Activated T-cell treated with anti-CD3 and anti-CD28 coated beads, Interleukin-2, amount 50 U/mL, for 1 hour (primary cell): ENCODE measurements at places on chromosomes 13 and 19.

DNA sequence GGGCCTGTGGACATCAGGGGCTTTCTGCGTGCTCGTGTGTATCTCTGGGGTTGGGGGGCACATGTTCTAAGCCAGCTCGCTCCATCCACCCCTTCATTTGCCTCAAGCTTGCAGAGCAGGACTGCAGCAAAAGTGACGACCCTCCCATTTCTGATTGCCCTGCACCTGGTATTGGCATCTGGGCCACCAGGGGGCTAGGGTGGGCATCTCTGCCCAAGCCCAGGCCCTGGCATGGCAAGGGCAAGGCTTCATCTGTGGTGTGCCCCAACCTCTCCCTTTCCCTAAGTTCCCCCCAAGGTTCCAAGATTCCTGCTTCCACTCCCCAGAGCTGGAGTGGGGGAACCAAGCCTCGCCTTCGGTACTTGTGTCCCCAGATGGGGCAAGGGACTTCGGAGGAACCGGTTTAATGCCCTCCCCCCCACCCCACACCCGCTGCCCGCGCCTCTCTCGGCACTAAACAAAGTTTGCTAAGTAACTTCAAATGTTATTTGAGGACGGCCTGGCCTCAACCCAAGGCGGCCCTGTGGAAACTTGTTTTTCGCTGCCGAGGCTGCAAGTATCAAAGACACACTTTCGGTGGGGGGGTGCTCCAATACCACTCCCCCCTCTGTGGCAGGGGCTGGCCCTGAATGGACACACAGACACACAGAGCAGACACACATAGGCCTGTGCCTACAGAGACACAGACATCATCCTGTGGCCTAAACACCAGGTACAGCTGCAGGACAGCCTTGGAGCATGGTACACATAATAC lies 12.2 kb downstream of the NFIX start:
- no peak for DNase-seq

GRCh38 chr19:46722421-46723022 lies 5.6 kb upstream of the PRKD2 start:
- DNase-seq = no peak

GRCh38 chr13:98838776-98839175 lies 86.3 kb upstream of the SLC15A1 start:
- no peak for DNase-seq

DNA sequence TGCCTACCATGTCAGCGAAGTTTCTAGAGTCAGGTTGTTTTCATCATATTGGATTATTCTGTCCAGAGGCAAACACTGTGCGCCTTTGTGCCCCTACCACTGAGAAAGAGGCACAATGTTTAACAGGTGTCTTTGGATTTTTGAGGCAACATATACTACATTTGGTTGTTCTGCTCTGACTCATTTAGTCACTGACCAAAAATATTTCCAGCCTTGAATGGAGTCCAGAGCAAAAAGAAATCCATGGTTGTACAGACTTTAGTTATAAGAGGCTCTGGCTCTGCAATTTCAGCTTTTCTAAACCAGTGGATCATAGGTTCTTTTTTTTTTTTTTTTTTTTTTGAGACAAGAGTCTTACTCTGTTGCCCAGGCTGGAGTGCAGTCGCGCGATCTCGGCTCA lies 35.7 kb downstream of the LACC1 start:
- no peak for DNase-seq

- DNase-seq = no peak
Observed at GRCh38 chr19:16896146-16897028, 7.6 kb downstream of the F2RL3 start.

DNA sequence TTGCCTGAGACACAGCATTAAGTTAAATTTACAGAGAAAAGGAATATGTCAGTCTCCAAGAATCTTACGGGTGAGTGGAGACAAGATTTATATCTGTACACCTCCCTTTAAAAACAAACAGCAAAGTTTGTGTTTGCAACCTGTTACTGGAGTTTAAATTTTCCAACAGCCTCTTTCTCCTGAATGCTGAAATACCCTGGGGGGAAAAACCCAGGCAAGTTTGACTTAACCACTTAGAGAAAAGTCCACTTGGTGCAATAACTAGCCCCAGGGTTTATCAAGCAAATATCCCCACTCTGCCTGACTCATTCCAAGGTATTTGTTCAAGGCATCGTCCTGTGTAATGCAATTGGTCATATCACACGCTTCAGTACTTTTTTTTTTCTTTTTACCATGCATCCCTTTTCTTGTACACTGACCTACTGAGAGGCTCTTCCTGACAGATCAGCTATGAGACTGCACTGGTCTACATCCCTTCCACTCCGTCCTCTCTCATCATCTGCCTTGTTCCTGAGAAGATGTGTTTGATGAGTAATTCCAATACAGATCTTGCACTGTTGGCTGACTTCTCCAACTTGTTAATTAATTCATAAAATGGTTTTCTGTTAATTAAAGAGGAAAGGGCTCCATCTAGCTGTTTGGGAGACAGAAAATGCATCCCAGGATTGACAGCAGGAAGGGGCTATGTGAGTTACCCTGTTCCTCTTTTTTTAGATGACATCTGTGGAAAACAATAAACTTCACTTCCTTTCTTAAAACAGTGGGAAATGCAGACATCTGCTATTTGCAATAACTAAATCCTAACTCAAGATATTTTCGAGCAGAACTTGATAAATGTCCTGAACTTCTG lies 212.5 kb upstream of the IRS2 start:
- no peak for DNase-seq

- no peak for DNase-seq
Observed at GRCh38 chr19:21750586-21751128, 16.7 kb downstream of the ZNF100 start.
